HS-27A (cell line): ENCODE measurements at places on chromosomes 12 and 14.

DNA sequence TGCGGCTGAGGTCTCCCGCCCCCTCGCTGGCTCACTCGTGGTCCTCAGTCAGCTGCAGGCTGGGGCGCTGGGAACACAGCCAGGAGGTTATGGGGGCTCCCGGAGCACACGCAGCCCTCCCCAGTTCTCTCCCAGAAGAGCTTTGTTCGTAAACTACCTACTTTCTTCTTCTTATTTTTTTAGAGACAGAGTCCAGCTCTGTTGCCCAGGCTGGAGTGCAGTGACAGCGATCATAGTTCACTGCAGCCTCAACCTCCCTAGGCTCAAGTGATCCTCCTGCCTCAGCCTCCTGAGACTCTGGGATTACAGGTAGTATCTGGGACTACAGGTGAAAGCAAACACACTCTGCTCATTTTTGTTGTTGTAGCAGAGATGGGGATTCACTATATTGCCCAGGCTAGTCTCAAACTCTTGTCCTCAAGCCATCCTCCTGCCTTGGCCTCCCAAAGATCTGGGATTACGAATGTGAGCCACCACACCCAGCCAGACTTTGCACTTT, 15.5 kb upstream of the PLA2G1B start:
- no peak for DNase-seq

DNA sequence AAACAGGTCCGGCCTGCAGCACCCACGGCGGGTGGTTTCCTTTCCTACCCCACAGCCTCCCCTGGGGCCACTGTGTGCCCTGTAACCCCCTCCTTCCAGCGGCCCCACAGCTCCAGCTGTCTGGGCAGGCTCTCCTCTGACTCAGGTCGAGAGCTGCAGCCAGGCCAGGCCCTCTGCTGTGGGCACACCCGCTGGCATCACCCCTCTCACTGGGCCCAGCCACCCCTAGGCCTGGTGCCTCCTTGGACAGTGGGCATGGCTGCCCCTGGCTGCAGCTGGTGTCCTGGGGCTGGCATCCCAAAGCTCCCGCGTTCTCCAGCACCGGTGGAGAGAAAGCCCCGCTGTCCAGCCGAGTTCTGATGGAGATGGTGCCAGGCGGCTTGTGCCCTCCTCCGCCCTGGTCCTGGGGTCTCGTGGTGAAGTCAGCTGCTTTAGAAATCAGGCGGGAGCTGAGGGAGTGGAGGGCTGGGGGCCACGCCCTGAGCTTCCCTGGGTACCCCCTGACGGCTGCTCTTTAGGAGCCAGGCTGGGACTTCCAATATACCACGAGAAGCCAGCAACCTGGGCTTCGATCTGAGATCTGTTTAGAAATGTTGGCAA, 114.9 kb downstream of the KIF26A start:
- no peak for DNase-seq

DNA sequence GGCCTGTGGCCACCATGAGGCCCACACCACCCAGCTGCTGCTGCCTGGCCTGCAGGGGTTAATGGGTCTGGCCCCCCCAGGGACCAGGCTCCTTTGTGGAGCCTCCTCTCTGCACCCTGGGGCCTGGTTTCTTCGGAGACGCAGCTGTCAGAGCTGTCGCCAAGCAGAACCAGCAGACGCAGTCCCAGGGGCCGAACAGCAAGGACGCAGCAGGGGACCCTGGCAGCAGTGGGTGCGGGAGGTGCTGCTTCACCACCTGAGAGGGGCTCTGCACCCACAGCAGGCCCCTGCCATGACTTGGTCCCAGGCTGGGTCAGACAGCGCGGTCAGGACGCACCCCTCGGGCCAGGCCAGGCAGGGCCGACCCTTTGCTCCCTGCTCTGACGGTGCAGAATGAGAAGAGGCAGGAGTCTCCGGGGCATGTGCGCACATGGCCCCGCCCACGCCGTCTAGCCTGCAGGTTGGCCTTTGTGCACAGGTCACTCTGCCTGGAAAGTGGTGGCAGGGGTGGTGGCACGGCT, 30.5 kb downstream of the JAG2 start:
- DNase-seq, result no peak

- DNase-seq, result no peak
Observed at GRCh38 chr12:25903603-25904245, 54.8 kb upstream of the RASSF8 start.

GRCh38 chr12:14961466-14962152, at the start of gene ARHGDIB:
Gene ARHGDIB (minus strand): TSS chr12:14961601. CDS start chr12:14950712, 10,889 bp downstream.
- no peak for DNase-seq

GRCh38 chr14:65751510-65751909, 339.0 kb downstream of the FUT8 start:
- no peak for DNase-seq

- no peak for DNase-seq
Observed at GRCh38 chr14:36724162-36724561, 62.5 kb downstream of the PAX9 start.
